IPS DF 19.7 (cell line): ENCODE measurements at places on chromosomes 7 and 10.

DNA sequence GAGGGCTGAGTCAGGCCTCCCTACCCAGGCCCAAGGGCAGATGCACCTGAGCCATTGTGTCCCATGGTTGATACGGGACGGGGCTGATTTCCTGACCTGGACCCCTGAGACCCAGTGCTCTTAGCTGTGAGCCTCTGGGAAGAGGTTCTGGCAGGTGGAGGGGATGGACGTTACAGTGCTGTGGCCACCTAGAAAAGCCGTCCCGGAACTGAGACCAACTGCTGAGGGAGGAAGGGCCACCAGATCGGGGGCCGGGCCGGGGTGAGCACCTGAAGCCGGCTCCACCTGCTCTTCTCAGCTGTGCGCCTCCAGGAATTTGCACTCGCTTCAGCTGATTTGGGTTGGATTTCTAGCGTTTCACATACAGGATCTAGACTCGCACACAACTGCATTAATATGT lies 35.4 kb downstream of the CHST12 start:
- no peak for DNase-seq

GRCh38 chr10:98038288-98038687 lies 7.9 kb upstream of the CRTAC1 start:
- no peak for DNase-seq

DNA sequence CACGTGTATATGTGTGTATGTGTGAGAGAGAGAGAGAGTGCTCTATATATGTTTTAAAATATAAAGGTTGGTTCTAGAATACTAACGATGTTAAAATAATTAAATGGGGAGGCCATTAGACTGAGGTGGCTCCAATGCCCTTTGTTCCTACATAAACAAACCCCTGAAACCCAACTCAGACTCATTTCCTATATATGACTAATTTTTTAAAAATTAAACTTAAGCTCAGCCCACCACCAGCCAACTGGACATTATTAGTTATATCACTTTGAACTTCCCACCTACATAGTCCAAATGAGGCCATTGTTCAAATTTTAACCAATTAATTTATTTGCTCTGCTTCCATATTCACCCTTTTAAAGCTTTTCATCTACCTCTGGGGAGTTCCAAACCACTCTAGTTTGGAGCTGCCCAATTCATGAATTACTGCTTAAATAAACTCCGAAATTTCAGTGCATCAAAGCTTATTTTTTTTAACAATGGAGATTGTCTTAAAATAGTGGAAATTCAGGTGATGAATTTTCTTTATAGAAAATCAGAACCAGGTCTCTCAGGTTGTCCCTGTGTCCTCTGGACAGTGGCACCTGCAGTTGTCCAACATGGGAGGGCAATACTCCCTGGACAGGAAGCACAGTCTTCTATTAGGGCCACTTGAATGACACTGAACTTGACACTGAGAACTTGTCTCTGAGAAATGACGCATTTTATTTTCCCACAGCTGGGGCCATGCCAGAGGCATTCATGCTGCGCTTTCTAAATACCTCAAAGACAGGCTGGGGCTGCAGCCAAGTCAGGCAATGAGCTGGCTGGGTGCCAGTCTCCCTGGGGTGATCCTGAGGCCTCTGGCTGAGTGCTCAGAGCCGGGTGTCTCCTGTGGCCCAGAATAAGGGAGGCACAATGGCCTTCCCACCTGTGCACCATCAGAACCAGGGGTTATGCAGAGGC lies 109.5 kb upstream of the TMEM72 start:
- no peak for DNase-seq

GRCh38 chr7:140697447-140698143 lies 1.1 kb downstream of the NDUFB2 start:
- no peak for DNase-seq

GRCh38 chr10:101375076-101375475 lies 21.1 kb downstream of the BTRC start:
- no peak for DNase-seq

DNA sequence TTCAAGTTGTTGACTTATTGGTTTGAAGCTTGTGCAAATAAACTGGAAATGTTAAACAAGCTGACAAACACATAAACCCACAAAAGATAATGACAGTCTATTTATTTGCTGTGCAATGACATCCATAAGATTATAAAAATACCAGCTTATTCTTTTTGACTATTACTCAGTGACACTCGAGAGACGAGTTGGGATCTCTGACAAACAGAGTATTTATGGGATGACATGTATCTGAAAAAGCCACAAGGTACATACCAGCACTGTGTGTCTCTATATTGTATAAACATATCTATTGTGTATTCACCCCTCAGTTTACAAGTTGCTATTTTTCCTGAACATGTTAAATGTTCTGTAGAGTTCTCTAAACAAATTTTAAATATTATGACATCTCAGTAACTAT lies 88.9 kb downstream of the CHRM2 start:
- DNase-seq = no peak

- no peak for DNase-seq
Observed at GRCh38 chr10:48447356-48448215, 141.1 kb downstream of the MAPK8 start.

- DNase-seq = no peak
Observed at GRCh38 chr10:104304356-104304745, 33.9 kb downstream of the ITPRIP start.

DNA sequence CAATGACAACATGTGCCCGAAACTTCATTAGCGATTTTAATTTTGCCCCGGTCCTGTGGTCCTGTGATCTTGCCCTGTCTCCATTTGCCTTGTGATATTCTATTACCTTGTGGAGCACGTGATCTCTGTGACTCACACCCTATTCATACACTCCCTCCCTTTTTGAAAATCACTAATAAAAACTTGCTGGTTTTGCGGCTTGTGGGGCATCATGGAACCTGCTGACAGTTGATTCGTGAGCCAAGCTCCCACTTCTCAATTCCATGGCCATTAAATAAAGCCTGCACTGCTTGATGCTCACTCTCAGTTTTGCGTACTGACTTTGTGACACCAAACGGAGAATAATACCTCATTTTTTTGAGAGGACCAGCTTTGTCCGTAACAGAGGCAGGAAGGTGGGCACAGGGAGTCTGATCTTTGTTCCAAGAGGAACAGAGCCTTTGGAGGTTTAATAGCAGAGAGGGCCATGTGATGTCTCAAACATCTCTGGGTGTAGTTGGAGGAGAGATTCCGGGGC lies 3.8 kb upstream of the ADAMTS14 start:
- no peak for DNase-seq

- DNase-seq = no peak
Observed at GRCh38 chr7:70654146-70654545, 477.8 kb upstream of the GALNT17 start.

GRCh38 chr7:138750901-138751464 lies 46.8 kb upstream of the TMEM213 start:
- no peak for DNase-seq

GRCh38 chr7:114670676-114671075 lies 251.2 kb upstream of the MDFIC start:
- no peak for DNase-seq

DNA sequence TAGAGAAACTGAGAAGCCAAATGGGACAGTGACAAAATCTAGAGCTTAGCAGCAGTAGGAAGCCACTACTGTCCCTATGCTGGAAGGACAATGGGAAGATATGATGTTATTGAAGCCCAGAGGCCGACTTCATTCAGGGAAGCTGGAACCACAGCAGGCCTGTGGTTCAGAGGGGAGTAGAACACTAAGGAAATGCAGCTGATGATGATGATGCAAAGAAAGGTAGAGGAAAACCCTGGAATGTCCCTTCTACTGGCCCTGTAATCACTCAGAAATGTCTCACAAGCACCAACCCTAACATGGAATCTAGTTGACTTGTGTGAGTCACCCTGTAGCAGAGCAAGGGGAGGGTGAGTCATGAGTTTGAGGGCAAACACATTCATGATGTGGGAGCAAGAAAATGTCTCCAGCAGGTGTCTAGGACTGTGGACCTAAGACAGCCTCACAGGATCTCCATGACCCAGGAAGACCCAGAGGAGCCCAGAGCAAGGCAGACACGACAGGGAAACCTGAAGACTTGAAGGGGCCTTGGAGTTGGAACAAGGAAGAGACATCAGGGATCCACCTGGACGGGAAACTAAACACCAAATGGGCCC lies 37.0 kb upstream of the LRRC17 start:
- no peak for DNase-seq

DNA sequence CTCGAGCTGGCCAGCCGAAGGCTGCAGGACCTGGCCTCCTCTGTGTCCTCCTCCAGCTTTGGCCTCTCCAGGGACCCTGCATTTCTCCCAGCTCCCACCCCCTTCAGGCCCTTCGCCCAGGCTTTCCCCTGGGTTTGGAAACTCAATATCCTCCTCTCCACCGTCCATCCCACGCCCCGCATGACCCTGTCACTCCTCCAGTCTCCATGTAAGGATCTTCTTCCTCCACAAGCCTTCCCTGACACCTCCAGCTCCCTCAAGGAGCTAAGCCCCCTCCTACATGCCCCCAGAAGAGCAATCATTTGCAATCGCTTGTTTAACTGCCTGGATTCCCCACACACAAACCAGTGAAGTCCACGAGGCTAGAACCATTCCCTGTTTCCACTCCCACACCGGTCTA lies 24.6 kb upstream of the TMEM213 start:
- DNase-seq = no peak

- no peak for DNase-seq
Observed at GRCh38 chr10:69201045-69201444, 19.1 kb upstream of the HKDC1 start.

DNA sequence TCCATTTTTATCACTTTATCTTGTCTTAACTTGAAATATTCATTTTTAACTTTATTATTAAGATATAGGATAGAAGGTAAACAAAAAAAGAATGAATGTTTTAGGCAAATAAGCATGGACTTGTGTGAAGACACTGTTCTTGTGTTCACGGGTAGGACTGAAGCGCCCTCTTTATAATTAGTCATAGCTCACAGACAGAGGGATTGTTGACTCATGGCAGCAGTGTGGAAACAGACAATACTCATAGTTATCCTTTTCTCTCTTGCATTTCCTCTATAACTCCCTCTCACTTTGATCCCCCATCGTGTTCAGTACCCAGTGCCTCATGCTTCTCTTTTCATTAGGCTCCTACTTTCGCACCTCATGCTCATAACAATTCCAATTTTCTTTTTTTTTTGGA lies 731.8 kb downstream of the PHTF2 start:
- no peak for DNase-seq
